Hematopoietic multipotent progenitor cell treated with erythropoietin and hydrocortisone succinate and interleukin-3 and kit ligand, for 8 days (in vitro differentiated cells): ENCODE measurements at places on chromosomes 6 and 20.

GRCh38 chr20:41299899-41300298, 17.6 kb downstream of the ZHX3 start:
- no peak for DNase-seq

DNA sequence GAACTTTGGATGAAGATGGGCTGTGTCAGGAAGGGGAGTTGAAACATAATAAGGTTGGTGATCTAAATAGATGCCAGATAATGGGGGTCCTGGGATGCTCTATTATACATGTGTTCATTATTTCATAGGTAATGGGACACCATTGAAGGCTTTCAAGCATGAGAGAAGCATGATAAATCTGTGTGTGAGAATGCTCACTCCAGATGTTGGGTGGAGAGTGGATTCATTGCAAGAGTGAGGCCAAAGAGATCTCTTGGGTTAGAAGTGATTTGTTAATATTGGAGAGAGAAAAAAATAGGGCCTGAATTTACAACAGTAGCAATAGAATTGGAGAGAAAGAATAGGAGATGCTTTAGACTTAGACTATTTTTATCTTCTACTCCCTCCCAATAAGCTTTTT, 321.3 kb downstream of the SAMD5 start:
- DNase-seq: no peak

DNA sequence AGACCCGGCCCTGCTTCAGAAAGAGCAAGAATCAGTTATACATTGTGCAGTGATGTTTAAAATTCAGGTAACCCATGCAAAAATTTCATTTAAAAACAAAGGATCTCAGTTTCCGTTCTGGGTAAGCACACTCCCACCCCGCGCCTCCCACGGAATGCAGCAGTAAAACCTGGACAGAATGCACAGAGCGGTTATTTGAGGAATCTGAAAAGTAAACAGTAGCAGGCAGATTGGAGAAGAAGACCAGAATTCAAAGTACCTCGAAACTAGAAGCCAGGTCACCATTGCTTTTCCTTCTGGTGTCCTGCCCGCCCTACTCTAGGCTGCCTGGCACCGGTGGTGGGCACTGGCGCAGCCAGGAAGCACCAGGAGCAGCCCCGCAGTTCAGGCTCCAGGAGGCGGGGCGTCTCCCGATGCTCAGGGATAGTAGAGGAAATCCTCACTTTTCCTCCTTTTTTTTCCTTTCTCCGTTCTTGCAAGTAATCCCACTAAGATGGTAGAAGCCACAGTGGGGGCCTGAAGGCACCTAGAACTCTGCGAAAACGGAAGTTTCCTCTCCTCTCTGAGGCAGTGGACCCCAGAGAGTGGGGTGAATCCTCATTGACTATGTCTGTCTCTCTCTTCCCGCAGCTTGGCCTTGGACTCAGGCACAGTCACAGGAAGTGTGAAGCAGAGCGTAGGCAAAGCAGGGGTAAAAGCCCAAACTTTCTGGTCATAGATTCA, 28.3 kb downstream of the METTL24 start:
- no peak for DNase-seq

DNA sequence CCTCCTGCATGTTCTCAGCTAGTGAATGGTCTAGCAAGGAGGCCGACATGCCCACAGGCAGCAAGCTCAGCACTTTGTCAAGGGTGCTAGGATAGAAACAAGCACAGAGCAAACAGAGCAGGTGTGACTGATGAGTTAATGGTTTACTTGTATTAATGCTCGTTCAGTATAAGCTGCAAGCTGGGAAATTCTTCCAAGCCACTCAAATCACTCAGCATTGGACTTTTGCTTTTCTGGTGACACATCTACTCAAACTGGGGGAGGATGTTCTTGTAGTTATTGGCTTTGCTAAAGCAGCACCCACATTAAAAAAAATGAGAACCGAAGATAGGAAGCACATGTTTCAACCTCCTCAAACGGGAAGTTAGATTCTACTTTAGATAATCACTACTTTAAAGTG, 43.1 kb upstream of the NEDD9 start:
- DNase-seq: no peak

DNA sequence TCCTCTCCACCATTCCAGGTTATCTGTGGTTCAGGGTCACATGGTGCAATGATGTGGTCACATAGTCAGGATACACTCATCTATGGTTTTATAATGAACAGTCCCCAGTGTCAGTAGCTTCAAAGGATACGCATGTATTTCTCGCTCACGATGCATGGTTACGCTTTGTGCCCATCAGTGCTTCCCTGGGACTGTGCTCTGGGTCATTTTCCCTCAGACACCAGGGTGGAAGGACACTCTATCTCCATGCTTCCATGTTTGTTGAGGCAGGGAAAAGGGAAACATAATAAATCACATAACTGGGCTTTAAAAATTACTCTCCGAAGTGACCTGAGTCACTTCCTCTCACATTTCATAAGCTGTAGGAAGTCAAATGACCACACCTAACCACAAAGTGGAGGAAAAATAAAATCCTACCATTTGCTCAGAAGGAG, 394.8 kb upstream of the NOX3 start:
- DNase-seq: no peak

GRCh38 chr20:17339000-17339399, 112.2 kb downstream of the PCSK2 start:
- DNase-seq: no peak

DNA sequence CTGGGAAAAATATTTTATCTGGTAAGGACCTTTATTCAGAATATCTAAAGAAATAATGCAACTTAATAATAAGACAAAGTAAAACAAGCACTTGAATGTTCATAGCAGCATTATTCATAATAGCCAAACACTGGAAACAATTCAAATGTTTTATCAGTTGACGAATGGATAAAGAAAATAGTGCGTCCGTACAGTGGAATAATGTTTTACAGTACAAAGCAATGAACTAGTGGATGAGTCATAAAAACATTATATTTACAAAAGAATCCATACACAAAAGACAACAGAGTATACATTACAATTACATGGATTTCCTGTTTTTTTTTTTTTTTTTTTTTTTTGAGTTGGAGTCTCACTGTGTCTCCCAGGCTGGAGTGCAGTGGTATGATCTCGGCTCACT, 12.7 kb downstream of the SMAP1 start:
- DNase-seq: no peak

DNA sequence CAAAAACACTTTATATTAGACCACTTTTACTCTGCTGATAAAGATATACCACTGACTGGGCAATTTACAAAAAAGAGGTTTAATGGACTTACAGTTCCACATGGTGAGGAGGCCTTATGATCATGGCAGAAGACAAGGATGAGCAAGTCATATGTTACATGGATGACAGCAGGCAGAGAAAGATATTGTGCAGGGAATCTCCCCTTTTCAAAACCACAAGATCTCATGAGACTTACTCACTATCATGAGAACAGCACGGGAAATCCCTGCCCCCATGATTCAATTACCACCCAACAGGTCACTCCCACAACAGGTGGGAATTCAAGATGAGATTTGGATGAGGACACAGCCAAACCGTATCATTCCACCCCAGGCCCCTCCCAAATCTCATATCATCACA, 1383.8 kb upstream of the MAP3K7 start:
- DNase-seq: no peak

DNA sequence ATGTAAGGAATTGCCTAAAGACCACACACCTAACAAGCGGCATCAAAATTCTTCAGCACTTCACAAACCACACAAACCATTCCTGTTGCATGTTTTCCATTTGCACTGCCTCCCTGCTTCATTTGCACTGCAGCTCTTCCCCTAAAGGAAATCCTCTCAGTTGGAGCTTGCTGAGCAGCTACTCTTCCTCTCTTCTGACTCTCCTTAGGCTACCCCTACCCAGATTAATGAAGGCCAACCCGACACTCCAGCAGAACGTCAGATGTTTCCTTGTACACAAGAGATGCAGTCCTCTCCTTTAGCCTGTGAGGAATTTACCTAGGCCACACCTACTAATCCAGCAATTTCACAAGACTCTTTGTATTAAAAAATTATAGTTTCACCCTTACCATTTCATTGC, 8.1 kb downstream of the BEND6 start:
- no peak for DNase-seq

- no peak for DNase-seq
Observed at GRCh38 chr20:20010639-20011500, 6.3 kb upstream of the NAA20 start.

- no peak for DNase-seq
Observed at GRCh38 chr20:4076671-4077070, 61.3 kb upstream of the RNF24 start.

DNA sequence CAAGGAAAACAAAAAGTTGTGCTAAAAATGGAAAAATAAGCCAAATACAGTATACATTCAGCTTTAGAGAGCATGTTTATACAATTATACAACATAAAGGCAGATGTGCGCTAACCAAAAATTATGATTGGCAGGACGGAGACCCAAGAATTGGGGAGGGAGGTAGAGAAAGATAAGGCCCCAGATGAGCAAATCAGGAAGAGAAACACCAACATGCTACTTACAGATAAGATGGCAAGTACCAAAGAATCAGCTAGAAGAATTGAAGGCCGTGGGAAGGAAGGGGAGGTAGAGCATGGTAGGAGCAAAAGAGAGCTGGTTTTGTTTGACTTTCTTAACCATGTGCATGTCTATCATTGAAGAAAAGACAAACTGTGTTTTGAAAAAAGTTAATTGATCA, 45.4 kb downstream of the PRND start:
- peak; percentile 89 for DNase-seq

GRCh38 chr20:10711903-10712451, 38.2 kb upstream of the JAG1 start:
- DNase-seq: no peak

- DNase-seq: no peak
Observed at GRCh38 chr6:163883984-163884383, 469.5 kb downstream of the QKI start.

- DNase-seq: no peak
Observed at GRCh38 chr6:147166992-147167391, 37.2 kb upstream of the STXBP5 start.

- no peak for DNase-seq
Observed at GRCh38 chr6:41078101-41078500, 5.3 kb downstream of the NFYA start.

GRCh38 chr20:57417830-57418780, 26.9 kb downstream of the RBM38 start:
- peak; percentile 75 for DNase-seq

DNA sequence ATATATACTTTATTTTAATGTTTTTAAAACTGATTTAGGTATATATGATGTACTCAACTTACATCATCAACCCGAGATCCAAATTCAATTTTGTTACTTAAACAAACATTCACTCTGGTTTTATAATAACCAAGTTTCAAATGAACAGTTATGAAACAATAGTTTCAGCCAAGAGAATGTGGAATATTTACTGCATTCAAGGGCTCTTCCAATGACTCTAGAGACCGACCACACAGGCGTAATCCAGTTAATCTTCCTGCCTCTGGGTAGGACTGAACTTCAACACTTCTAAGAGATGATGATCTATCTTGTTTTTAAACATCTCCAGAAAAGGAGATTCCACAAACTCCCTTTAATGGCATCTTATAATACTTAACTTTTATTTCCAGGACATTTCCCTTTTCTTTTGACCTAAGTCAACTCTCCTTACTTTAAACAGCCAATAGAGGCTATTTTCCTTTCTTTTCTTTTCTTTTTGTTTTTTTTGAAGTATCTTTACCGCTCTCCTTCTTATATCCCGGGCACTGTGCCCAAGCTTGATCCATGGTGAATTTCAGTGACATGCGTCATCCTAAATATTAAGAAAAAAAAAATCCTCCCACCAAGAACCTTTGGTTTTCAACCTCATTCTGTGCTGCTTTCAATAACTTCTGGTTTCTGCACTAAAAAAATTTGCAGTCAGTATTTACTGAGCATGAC, 110.1 kb downstream of the KIF13A start:
- no peak for DNase-seq

- DNase-seq: no peak
Observed at GRCh38 chr6:137892271-137892708, 25.2 kb downstream of the TNFAIP3 start.

GRCh38 chr6:146881228-146882181, 282.7 kb downstream of the ADGB start:
- DNase-seq: peak; percentile 56

DNA sequence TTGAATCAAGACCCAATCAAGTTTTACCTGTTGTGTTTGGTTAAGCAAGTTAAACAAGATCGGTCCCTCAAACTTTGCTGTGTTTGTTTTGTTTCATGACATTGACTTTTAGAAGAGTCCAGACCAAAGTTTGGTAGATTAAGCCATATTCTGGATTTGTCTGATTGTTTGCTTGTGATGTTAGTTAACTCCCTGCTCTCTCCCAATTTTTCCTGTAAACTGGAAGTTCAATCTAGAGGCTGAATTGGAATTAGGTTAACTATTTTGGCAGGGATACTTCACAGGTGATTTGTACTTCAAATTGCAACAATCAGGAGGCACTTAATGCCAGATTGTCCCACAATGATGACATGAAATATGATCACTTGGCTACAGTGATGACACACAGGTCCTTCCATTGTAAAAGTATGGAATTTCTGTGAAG, 13.6 kb upstream of the SH3BGRL2 start:
- DNase-seq: no peak

- DNase-seq: no peak
Observed at GRCh38 chr20:11870411-11870810, 47.3 kb upstream of the BTBD3 start.

DNA sequence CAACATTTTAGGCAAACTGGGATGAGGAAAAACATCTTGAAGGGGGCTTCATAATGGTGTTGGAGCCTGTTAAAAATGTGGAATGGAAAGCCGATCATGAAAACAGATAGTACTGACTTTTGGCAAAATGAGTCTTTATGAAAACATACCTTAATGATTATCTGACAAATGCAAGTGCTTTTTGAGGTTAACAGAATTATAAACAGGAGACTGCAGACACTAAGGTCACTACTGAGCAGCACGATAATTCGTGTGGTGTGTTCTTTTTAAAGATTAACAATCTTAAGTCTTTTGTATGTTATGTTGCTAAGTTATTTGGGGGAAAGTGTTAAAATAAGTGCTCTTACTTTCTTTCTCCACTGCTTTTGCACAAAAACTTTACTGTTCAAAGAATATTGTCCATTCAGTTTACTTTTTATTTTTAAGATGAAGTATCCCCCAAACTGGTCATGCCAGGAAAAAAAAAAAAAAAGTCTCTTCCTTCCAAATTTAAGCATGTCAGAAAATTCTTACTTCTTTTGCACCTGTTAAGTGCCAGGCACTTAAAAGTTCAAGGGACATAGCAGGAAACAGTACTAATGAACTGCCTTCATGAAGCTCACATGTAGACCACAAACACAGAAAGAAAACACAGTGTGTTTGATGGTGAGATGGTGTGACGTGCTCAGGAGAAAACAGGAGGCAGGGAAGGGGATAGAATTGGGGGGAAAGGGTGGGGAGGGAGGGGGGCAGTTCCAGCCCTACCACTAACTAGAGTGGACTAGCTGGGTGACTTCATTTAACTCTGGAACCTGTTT, 73.2 kb downstream of the CDYL start:
- DNase-seq: peak; percentile 72

GRCh38 chr6:37514321-37514771, 14.7 kb upstream of the CCDC167 start:
- no peak for DNase-seq

DNA sequence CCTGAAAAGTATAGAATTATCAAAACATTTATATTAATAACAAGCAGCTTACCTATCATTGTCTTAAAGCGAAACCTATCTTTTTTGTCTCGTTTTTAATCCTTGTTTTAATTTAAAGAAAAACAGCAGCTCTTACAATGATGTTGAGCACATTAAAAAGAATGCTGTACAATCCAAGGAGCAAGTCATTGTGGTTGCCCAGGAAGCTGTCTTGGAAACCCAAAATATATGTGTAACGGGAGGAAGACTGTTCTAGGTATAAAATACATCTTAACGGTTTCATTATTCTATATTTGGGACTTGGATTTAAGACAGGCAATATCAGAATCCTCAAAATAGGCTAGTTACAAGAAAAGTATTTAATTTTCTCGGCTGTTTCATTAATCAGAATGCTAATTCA, 21.7 kb downstream of the ZNF133 start:
- no peak for DNase-seq
